ENCODE measurements at places on chromosomes 3 and 15. TPM values are rescaled to one million over a fixed set of nuclear protein-coding genes. Genes with fewer than 3 reads are reported as not detected.

DNA sequence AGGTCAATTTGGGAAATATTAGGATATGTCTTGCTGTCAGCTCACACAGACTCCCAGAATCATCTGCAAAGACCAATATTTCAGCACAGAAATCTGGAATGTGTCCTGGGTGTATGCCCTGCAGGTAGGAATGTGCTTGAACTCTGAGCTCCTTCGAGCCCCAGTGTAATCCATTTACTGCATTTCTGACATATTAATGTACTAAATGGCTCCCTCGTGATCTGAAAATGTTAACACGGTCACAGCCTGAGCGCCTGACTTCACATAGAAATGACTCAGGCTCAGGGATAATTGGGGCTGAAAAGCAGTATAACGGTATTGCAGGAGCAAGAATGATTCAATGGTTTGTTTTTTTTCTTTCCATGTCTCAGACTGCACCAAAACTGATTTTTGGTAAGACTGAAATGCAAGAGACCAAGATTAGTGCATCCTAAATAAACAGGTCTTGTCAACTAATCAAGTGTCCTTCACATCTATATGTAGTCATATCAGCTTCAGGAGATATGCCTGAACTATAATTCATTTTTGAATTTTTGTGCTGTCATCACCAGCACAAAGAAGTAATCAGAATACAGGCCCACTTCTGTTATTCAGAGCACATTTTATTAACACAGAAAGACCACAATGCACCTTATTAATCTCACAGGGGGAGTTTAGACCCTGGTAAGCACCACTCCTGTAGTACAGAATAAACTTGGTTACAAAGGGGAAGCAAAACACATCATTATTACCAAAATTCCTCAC is 49.8 kb downstream of the DCLK3 start:
- DNase-seq, result no peak

GRCh38 chr3:7710284-7710683 is 791.3 kb upstream of the LMCD1 start:
- DNase-seq, result no peak

DNA sequence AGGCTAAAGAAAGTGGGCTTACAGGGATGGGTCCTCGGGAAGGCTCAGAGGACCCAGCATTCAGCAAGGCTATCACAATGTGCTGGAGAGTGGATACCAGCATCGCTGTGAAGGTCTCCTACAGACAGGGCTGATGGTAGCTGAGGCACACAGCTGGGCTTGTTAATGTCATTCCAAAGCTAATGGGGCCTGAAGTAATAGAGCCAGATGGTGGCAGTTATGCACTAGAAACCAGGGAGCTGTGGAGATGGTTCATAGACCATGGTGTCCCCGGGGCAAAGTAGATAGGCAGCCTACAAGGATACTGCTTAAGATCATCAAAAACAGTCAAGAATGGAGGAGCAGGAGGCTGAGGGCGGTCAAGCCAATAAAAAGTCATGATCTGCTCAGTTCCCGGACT is 24.8 kb upstream of the BOC start:
- no peak for DNase-seq

ADAMTSL3 gene
- total RNA-seq, result not detected

CEP97 gene
- total RNA-seq, result 15.2 TPM
